ENCODE measurements at places on chromosomes 2 and 18.

GRCh38 chr2:165198181-165198580 lies 5.7 kb downstream of the SCN3A start:
- no peak for DNase-seq

DNA sequence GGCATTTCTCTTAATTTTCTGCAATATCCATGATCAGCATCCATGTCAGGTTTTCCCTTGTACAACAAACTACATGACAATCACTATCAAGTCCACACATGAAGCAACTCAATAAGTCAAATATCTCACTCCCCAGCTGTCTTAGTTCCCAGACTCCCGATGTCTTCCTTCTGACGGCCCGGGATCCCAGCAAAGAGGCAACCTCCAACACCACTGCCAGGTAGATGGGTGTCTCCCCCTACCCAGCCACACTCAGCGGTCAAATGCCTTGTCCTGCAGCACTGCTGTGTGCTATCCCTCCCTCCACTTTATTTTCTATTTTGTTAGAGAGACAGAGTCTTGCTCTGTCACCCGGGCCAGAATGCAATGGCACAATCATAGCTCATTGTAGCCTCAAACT lies 23.3 kb downstream of the TRABD2A start:
- DNase-seq: no peak

DNA sequence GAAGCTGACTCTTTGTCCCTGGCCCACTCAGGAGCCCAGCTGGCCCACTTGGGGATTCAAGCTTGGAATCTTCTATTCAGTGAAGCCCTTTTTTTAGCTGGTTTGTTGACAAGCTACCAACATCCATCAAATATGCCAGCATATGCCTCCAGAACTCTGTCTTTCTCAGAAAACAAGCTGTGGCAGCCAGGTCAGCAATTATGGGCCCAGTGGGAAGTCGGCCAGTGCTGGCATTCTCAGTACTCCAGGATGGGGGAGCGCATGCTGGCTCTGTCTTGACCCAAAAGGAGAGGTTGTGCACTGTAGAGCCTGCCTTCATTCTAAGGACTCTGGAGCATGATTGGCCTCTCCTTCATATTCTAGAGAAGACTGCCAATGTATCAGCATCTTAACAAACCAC lies 401.5 kb downstream of the CNTNAP5 start:
- DNase-seq: no peak

DNA sequence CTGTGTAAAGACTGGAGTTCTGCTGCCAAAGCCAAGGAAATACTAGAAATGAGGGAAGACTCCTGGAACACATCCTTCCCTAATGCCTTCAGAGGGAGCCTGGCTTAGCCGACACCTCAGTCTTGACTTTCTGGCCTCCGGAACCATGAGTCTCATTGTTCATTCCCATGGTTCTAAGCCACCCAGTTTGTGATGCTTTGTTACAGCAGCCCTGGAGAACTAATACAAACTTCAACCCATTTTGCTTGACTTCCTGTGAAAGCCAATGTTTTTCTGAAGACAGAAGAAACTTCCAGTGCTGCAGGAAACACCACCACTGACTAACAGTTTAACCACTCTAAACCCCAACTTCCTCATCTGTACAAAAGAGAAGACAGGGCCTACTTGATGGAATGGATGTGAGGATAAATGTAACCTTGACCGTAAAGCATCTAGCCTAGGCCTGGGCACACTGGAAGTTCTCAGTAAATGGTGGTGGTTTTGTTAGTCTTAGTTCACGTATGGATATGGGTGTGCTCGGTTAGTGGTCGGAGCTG lies 85.9 kb upstream of the RFX8 start:
- no peak for DNase-seq

GRCh38 chr2:56184500-56185011 lies 766 bp downstream of the CCDC85A start:
- DNase-seq: peak; percentile 8

- peak; percentile 43 for DNase-seq
Observed at GRCh38 chr2:61671561-61672315, 133.6 kb upstream of the XPO1 start.
